ENCODE measurements at places on chromosomes 11 and 22.

DNA sequence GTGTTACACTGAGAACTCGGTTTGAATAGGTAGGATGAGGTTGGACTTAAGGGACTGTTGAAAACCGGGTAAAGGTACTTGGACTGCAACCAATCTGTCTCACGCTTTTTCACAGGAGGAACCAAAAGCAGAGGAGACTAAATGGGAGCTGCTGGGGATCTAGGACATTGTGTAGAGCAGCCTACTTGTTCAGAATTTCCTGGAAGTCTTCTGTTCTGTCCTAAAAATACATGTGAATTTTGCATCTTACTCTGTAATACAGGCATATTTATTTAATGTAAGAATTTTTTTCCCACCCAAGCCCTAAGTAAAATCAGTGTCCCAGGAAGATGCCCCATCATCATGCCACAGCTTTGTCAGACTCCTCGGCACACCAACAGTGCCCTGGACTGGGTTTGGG lies 52.1 kb upstream of the TBCEL start:
- DNase-seq: no peak

- no peak for DNase-seq
Observed at GRCh38 chr11:14645985-14646900, 2.6 kb downstream of the PDE3B start.

- peak; percentile 30 for DNase-seq
Observed at GRCh38 chr11:121894581-121894980, 221.4 kb downstream of the BLID start.

DNA sequence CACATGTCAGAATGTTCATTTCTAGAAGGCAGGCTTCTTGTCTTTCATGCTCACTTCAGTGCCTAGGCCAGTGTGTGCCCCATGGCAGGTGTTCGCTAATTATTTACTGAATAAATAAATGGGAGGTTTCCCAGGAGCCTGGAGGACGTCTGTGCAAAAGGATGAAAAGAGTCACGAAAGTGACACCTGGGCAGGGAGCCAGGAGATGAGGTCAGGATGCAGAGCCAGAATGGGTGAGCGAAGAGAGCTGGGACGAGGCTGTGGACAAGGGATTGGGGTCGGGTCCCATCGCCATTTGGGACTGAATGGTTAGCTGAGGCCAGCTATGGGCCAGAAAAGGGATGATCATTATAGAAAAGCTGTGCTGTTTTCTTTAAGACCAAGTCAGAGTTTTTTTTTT lies 560.4 kb downstream of the TBC1D22A start:
- peak; percentile 9 for DNase-seq

DNA sequence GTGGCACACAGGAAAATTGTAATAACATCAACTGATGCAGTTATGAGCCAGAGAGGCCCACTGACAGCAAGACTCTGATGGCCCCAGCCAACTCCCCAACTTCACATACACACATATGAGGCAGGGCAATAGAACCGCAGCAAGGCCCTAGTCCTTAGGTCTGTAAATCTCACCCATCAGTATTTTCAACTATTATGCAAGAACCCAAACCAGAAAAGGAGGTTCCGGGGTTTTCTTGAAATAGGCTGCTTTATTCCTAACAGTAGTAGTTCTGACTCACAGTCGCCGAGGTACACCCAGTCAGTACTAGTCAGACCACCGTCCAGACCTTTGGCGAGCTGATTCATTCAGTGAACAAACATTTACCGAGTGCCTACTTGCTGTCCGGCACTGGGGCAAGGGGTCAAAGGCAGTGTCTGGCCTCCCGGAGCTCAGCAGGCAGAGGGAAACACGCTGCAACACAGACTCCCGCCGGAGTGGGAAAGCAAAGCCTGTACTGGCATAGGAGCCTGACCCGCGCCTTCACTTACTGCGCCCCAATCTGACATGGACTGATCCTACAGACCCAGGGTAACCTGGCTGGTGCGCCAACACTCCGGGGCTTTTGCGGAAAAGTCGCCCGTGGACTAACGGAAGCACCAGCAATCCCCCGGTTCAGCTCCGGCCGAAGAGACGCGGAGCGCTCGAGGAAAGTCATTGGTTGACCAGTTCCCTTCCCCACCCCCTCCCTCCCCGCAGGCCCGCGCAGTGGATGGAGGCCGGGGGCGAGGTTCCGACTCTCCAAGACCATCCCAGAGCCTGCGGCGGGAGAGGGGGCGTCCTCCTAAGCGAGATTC lies 1.3 kb downstream of the PLEKHA7 start:
- DNase-seq: peak; percentile 90

- DNase-seq: no peak
Observed at GRCh38 chr11:67118181-67118766, 789 bp upstream of the KDM2A start.

- DNase-seq: peak; percentile 28
Observed at GRCh38 chr11:32081129-32081641, 9.7 kb upstream of the RCN1 start.

DNA sequence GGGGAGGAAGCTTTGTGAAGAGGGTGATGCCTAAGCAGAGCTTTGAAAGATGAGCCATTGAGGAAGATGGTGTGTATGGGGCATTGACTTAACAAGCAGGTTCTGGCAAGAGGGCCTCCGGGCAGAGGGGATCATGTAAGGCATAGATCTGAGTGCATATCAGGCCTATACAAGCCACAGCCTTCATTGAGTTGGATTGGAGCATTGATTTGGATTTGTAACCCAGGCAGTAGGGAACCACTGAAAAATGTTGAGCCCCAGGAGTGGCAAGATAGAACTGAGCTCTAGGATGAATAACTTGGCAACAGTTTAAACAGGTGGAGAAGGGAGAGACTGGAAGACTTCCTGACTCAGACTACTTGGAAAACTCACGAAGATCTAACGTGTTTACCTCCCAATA lies 21.4 kb downstream of the PANX1 start:
- no peak for DNase-seq

GRCh38 chr11:122604621-122605020 lies 50.9 kb upstream of the UBASH3B start:
- DNase-seq: no peak

DNA sequence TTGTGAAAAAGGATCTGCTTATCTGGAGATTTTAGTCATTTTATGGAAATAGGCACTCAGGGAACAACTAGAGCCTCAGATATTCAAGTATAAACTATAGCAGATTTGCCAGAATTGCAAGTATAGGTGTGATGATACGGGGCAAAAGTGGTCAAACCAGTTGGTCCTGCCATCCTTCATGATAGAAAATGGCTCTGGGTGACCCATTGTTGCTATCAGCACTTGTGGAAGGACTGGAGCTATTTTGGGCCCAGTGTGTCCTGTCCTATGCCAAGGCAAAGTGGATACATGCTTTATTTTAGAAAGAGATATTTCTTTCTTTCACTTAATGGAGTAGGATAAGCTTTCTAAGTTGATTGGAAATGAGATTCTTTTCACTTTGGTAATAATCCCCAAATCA lies 85.2 kb downstream of the PPP6R3 start:
- DNase-seq: no peak

- DNase-seq: no peak
Observed at GRCh38 chr11:40219401-40219800, 1240.1 kb downstream of the LRRC4C start.

- peak; percentile 97 for DNase-seq
Observed at GRCh38 chr11:12200991-12201985, 90.9 kb downstream of the MICAL2 start.

DNA sequence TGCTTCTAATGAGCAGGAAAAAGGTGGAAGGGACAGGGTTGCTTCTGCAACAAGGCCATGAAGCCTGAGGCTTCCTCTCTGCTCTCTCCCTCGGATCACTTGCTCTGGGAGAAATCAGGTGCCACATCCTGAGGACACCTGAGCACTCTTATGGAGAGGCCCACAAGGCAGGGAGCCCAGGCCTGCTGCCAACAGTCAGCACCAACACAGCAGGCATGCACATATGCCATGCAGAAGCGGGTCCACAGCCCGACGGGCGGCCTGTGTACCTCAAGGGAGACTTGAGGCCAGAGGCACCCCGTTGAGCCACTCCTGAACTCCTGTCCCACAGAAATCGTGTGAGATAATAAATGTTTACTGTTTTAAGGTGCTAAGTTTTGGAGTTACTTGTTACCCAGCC lies 9.5 kb downstream of the TTLL12 start:
- no peak for DNase-seq

GRCh38 chr11:125959931-125960330 lies 14.1 kb downstream of the VSIG10L2 start:
- no peak for DNase-seq

DNA sequence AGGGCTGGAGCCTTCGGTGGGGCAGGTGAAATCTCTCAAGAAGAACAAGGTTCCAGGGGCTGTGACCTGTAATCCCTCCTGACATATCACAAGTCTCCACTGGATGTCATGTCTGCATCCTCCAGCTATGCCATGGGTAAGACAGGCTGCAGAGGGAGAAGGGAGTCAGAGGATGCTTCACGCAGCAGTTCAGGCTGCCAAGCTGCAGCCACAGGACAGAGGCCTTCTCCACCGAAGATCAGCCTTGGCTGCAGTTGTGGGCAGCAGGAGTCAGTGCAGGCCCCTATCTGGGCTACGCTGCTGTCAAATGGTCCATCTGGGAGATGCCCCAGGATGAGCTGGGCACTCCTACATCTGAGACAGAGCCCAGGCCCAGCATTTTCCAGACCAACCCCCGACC lies 25.0 kb downstream of the DKK3 start:
- DNase-seq: no peak

GRCh38 chr11:67261946-67262681 lies 4.2 kb upstream of the GRK2 start:
- DNase-seq: no peak

GRCh38 chr22:22060200-22061084 lies 77.9 kb upstream of the TOP3B start:
- peak; percentile 68 for DNase-seq

GRCh38 chr22:38286915-38287669 lies 14.3 kb upstream of the TMEM184B start:
- no peak for DNase-seq

DNA sequence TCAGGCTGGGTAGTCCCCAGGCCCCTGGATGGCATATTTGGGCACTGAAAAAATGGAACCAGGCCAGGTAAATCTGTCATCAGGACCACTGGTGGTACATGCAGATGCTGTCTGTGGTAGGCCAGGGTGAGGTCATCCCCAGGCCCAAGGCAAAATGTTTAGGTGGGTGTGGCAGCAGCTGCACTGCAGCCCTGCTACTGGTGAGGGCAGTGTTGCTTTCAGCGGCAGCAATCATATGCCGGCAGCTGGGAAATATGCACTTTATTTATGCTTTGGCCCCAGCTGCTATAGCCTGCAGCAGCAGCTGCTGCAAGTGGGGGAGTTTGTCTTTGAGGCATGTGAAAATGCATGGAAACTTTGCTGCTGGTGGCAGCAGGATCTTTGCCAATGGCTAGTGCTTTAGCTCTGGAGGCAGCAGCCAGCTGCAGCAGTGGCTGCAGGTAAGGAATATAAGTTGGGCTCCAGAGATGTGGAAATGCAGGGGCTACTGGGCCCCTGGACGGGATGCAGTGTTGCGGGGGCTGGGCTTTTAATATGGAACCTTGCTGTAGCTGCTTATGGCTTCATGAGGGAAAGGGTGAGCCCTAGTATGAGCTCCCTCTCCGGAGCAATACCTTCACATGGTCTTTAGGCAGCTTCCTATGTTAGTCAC lies 365.7 kb upstream of the CADM1 start:
- DNase-seq: peak; percentile 84

DNA sequence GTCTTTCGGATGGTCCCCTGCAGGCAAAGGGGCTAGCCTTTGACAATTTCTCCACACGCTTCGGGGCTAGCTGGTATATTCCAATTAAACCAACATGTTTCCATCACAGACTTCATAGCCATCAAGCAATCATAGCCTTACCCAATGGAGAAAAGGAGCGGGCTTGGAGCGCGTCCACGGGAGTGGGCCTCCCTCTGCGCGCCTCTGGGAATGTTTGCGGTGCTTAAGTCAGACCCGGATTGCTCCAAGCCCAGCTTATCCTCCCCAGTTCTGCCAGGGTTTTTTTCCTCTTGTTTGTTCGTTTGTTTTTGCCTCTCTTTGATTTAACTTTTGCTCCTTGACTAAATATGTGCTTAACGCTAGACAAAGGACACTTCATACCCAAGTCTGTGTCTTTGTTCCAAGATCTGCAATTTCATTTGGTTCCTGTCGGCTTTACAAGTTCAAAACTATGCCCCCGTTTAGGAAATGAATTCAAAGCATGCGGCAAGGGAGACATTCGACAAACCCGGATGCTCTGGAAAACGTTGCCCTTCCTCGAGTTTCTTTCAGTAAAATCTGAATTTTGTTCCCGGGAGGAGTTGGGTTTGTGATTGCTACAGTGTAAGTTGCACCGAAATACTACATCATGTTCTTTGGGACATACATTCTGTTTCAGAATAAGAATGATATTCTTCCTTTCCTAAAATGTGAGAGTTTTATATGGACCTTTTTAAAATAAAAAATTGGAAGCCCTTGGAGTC lies 1.0 kb upstream of the GLB1L2 start:
- peak; percentile 13 for DNase-seq

DNA sequence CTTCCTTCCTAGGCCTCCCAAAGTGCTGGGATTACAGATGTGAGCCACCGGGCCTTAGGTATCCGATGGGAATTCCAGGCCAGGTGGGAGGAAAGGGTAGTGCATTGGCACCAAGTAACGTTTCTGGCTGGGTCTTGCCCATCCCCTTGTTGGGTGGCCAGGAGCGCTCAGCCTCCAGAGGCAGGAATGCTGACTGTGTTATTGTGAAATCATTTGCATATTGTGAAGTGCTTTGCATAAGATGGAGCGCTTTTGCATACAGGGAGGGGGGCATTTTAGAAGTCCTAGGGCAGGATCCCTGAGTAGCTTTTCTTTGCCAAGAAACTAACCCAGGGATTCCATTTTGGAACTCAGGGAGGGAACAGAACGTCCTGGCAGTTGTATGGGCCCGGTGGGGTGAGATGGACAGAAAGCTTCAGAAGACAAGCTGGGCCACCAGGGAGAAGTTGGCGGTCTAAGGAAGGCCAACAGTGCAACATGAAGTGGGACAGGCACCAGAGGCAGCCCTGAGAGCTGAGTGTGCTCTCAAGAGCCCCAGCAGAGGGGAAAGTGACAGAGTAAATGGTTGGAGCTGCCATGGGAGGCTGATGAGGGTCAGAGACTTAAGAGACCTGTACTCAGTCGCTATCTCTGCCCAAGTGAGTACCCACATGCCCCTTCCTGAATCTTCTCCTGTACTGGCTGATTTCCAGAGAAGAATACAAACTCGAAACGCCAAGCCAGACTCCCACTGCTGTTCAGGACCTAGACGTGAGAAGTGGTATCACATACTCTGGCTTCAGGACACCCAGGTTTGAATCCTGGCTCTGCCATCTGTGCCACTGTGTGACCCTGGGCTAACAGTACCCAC lies 1.3 kb upstream of the SLC39A13 start:
- DNase-seq: no peak

- DNase-seq: no peak
Observed at GRCh38 chr11:20421946-20422345, 34.4 kb downstream of the PRMT3 start.

DNA sequence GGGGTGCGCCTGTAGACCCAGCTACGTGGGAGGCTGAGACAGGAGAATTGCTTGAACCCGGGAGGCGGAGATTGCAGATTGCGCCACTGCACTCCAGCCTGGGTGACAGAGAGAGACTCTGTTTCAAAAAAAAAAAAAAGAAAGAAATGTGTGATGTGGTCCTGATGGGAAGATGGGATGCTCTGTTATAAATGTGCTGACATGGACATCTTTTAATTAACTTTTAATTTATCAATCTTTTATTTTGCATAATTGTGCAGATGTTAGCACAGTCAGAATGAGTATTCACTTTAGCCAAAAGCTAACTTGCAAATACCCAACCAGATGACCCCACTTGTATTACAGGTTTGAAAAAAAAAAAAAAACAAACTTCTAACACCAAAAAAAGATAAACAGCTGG lies 23.8 kb upstream of the USP47 start:
- no peak for DNase-seq

- peak; percentile 73 for DNase-seq
Observed at GRCh38 chr11:96062134-96062533, 138.2 kb upstream of the MTMR2 start.
